ENCODE measurements at places on chromosomes 13 and 19. TPM values are rescaled to one million over a fixed set of nuclear protein-coding genes. Genes with fewer than 3 reads are reported as not detected.

The MIA gene
- not detected for total RNA-seq

DNA sequence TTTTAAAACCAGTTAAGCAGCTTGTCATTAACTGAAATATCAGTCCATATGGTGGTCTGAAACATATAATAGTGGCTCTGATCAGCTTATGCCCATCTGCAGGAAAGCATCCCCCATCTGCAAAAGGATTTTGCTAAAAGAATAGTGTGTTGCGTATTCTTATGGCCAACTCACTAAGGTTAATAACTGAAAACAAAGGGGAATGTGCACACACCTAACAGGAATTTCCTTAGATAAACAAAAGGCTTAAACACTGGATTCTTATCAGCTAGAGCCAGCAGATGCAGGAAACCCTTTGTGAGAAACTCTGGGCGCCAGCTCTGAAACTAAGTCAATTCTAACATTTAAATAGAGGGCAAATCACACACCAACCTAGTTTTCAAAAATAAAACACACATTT, 22.1 kb downstream of the VPS36 start:
- DNase-seq = no peak

DNA sequence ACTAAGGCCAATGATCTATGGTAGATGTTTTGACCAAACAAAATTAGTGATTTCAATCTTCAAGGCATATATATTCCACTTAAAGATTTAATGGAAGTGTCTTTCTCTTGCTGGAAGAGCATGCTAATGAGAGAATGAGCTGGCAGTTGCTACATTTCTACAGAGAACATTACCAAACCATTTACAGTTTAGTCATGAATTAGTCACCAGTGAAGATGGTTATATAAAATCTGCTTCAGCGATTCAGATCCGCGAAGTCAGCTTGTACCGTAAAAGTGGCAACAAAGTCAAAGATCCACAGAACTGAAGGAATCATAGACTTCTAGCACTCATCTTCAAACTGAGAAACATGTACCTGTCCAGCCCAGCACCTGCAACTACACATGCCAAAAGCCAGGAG, 156.3 kb downstream of the SLITRK5 start:
- no peak for DNase-seq

DNA sequence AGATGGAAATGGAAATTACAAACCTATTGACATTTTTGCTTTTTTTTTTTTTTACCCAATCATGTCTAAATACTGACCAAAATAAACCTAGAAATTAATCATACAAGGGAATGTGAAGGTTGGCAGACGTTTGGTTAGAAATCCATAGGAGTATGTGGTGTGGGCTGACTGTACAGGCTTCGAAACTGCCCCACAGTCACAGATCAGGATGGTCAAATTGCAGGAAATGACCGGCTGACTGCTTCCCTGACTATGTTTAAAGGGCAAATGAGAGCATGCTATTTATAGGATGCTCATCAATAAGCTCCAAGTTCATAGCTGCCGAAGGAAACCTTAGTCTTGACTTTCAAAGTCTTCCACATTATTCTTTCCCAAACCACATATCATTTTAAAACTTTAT, 118.4 kb downstream of the COG6 start:
- no peak for DNase-seq

- no peak for DNase-seq
Measured at GRCh38 chr19:28456708-28457320, 756.1 kb downstream of the UQCRFS1 start.

- no peak for DNase-seq
Measured at GRCh38 chr19:13091400-13092157, 11.1 kb downstream of the LYL1 start.

DNA sequence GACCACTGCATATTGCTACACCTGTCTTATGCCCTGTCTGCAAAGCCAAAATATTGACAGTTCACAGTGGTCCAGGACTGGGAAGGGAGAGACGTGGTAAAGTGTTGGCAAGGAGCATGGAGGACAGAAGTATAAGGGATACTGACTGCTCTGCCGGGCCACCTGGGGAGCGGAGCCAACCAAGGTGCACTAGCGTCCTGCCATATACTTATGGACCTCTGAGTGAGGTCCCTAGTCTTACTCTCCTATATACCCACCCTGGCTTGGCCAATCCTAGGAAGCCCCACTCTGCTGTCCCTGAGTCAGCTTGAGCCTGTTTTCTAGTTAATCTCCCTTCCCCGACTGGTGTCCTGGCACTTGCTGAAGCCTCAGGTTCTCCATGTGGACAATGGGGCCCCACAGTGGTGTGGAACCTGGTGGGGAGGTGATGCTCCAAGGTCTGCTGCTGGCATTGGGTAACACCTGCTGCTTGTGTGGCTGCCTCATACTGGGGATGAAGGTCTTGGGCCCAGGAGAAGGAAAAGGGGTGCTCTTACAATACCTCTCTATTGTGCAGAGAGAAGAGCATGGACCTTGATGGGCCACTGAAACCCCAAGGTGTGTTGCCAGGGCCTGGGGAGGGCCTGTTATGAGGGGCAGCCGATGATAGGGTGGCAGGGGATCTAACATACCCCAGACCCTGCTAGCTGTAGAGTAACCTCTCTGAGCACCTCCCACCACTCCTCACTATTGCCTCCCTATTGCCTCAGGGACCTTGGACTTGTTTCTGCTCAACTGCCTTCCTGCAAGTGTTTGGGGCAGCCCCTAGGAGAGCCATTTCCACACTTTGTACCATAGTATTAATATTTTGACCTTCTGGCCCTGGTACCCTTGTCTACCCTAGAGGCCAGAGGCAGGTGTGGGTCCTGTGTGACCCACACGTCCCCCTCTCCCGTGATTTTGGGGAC, 6.7 kb upstream of the TRIM28 start:
- DNase-seq = no peak

DNA sequence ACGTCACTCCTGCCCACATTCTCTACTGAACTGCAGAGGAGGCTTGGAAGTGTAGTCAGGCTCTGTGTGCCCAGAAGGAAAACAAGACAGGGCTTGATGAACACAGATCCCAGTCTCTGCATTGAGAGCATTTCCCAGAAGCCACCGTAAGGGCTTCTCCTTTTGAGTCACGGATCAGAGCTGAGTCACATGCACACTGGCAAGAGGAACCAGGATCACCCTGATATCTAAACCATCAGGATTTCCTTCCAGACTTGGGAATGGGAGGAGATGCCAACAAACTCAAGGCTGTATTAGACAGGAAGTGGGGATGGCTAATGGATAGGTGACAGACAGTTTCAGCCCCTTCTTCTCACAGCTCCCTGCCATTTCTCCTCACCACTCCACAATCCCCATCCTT, 17.7 kb upstream of the FBXO17 start:
- no peak for DNase-seq

DNA sequence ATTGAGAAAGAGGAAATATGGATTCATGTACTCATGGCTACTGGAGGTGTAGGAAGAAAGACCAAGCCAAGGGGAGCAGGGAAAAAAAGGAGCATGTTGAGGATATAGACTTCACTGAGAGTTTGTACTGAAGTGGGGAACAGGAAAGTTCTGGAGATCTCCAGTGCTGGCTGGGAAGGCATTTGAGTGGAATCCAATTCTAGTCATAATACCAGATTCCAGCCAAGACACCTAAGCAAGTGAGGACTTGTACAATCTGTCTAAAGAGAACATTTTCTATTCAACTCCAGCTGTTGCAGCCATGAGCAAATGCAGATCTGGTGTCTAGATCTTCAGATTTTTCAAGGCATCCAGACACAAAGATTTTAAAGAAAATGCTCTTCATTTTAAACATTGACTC, 412.5 kb downstream of the OXGR1 start:
- no peak for DNase-seq

GRCh38 chr19:7647156-7647555, 10.2 kb downstream of the STXBP2 start:
- DNase-seq = no peak

DNA sequence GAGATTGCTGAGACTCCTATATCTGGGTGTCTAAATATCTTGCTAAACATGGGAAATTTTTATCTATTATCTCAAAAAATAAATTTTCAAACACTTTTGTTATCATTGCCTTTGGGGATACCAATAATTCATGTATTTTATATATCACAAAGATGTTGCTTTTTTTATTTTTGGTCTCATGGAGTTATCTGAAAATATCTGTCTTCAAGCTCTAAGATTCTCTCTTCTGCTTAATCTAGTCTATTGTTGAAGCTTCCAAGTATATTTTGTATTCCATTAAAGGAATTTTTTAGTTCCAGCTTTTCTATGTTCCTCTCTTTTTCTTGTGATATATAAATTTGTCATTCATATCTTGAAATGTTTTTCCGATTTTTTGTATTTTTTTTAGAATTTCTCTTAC, 812.0 kb downstream of the DACH1 start:
- no peak for DNase-seq

GRCh38 chr13:111562716-111563115, 242.3 kb downstream of the TEX29 start:
- no peak for DNase-seq
